ENCODE measurements at places on chromosomes 12 and 14. TPM values are rescaled to one million over a fixed set of nuclear protein-coding genes. Genes with fewer than 3 reads are reported as not detected.

GRCh38 chr14:98886982-98887381 lies 385.0 kb downstream of the BCL11B start:
- no peak for DNase-seq

GRCh38 chr14:83291714-83292113 lies 1758.1 kb upstream of the SEL1L start:
- DNase-seq = no peak

DNA sequence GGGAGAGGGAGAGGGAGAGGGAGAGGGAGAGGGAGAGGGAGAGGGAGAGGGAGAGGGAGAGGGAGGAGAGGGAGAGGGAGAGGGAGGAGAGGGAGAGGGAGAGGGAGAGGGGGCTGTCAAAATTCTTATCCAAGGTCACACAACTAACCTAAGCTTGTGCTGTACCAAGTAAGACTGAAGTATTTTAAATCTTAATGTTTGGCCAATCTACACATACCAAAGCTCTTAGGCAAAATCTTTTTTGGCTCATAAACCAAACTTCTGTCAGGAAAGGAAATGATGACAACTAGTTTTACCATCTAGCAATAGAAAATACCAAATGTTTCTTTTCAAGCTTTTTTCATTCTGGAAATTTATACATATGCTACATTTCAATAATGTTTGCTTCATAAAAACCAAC lies 33.8 kb downstream of the CCDC38 start:
- DNase-seq = no peak

DNA sequence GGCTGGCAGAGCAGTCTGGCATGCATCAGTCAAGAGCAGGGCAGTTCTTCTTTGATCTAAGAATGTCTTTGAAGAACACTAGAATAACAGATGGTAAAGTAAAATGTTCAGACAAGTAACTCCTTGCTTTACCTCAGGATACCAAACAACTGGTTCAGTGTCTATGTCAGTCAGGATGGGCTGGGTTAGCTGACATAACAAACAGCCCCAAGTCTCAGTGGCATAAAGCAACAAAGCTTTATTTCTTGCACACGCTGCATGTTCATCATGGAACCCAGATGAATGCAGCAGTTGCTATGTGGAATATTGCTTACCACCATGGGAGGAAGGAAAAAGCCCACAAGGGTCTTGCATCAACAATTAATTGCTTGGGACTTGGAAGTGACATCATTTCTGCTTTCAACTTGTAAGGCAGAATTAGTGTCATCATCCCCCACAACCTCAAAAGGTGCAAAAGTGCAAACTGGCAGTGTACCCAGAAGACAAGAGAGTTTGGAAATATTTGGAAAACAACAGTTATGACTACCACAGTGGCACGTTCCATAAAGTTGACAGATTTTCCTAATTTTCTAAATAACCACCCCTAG lies 21.2 kb downstream of the GPRC5D start:
- DNase-seq = no peak

DNA sequence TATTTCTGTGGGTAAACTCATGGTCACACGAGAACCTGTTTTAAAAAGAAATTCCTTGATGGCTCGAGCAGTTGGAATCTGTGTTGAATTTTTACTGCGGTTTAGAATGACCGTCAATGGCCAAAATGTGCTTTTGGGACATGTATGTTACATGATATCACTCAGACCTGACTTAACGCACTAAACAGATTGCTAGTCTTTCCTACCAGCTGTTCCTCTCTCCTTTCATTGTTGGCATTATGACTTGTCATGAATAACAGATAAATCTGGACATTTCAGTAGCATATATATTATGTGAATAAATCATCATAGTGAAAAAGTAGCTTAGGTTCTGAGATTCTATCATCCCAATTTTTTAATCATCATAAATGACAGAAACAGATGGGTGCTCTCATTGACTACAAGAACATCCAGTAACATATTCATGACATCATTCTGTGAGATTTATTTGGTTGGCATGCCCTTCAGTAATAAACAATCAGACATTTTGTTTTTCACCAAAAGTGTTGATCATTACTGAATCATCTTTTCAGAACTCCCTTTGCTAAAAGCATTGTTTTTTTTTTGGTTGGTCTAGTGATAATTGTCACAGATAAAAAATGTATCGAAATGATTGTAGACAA lies 57.9 kb upstream of the NAV3 start:
- no peak for DNase-seq

CEBPE gene
- total RNA-seq = 0.21 TPM

Data from activated T-cell treated with anti-CD3 and anti-CD28 coated beads, Interleukin-2, amount 50 U/mL, for 72 hours (primary cell).